ENCODE measurements at places on chromosomes 7 and 10. TPM values are rescaled to one million over a fixed set of nuclear protein-coding genes. Genes with fewer than 3 reads are reported as not detected.

- H3K36me3 ChIP-seq, result peaks cover 9% of the 10 kb centered on the region
- no peak overlapping the region for H3K27ac ChIP-seq
- no peak overlapping the region for H3K4me3 ChIP-seq
Observed at GRCh38 chr7:93316730-93317129, 84.6 kb downstream of the VPS50 start.

- no peak overlapping the region for H3K27ac ChIP-seq
- H3K4me3 ChIP-seq, result no peak overlapping the region
- H3K27me3 ChIP-seq, result peaks cover 5% of the 10 kb centered on the region
- DNase-seq, result no peak
- no peaks in the 10 kb centered on the region for H3K4me1 ChIP-seq
Observed at GRCh38 chr10:123637326-123637880, 28.8 kb upstream of the GPR26 start.

- H3K36me3 ChIP-seq, result no peaks in the 10 kb centered on the region
- no peaks in the 10 kb centered on the region for H3K4me1 ChIP-seq
- H3K27me3 ChIP-seq, result no peaks in the 10 kb centered on the region
- DNase-seq, result no peak
Observed at GRCh38 chr7:15557686-15558085, 4.1 kb downstream of the AGMO start.

DNA sequence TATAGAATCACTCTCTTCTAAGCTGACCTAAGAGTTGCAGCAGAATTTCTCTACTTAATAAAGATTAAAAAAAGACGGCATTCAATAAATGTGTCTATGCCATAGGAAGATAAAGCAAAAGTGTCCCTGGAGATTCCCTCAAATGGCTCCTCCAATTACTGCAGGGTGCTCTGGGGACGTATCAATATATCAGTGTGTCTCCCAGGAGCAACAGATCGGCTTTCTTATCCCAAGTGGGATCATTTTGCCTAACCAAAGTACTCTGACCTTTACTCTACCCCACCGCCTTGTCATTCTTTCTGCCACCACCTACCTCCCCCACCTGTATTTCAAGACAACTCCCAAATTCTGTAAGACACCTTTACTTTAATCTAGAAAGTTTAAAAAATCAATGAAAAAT lies 202.0 kb upstream of the SEMA3C start:
- no peaks in the 10 kb centered on the region for H3K27me3 ChIP-seq
- DNase-seq, result no peak
- no peak overlapping the region for H3K27ac ChIP-seq
- H3K36me3 ChIP-seq, result no peaks in the 10 kb centered on the region
- H3K4me3 ChIP-seq, result no peak overlapping the region

GRCh38 chr10:9198611-9199010 lies 1144.1 kb downstream of the GATA3 start:
- H3K27me3 ChIP-seq, result no peaks in the 10 kb centered on the region
- no peaks in the 10 kb centered on the region for H3K4me1 ChIP-seq
- no peak for DNase-seq
- no peaks in the 10 kb centered on the region for H3K36me3 ChIP-seq
- H3K27ac ChIP-seq, result no peak overlapping the region

- H3K4me1 ChIP-seq, result no peaks in the 10 kb centered on the region
- H3K4me3 ChIP-seq, result no peak overlapping the region
- H3K36me3 ChIP-seq, result no peaks in the 10 kb centered on the region
- no peaks in the 10 kb centered on the region for H3K27me3 ChIP-seq
Observed at GRCh38 chr10:96502561-96503282, 11.0 kb downstream of the TLL2 start.

DNA sequence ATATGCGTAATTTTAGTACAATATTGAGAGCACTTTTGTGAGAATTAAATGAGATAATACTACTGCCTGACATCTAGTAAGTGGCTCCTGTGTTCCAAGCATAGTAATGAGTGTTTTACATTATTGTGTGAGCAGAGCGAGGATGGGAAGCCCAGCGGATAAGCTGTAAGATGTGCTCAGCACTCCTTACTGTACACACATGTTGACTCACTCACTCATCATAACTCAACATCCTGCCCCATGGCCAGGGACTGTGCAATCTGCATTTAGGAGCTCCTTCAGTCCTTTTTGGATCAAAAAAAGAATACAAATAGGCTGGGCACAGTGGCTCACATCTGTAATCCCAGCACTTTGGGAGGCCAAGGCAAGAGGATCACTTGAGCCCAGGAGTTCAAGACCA lies 72.9 kb upstream of the NEBL start:
- DNase-seq, result no peak
- no peaks in the 10 kb centered on the region for H3K27me3 ChIP-seq
- no peak overlapping the region for H3K4me3 ChIP-seq
- H3K4me1 ChIP-seq, result no peaks in the 10 kb centered on the region

The AGBL3 gene
- 1.9 TPM for total RNA-seq

The MRC1 gene
- total RNA-seq, result not detected

The EEPD1 gene
- total RNA-seq, result 13.8 TPM

The NYAP1 gene
- 0.23 TPM for total RNA-seq

The CEP55 gene
- total RNA-seq, result 92.3 TPM
